ENCODE measurements at places on chromosomes 5 and 9.

DNA sequence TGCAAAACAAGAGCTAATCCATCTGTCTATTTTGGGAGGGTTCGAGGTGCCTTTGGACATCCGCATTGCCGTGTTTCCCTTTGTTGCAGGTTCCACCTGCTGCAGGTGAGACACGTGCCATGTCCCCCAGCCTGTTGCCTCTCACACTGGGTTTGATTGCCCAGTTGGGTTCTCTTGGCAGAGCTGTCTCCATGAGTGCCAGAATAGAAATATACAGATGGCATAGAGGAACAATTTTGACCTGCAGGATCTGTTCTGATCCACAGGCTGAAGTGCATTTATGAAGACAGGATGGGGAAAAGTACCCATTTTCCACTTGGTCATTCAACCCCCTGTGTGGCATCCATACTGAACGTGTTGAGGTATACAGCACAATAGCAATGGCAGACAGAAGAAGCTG is 178.1 kb downstream of the SGCD start:
- DNase-seq, result no peak

DNA sequence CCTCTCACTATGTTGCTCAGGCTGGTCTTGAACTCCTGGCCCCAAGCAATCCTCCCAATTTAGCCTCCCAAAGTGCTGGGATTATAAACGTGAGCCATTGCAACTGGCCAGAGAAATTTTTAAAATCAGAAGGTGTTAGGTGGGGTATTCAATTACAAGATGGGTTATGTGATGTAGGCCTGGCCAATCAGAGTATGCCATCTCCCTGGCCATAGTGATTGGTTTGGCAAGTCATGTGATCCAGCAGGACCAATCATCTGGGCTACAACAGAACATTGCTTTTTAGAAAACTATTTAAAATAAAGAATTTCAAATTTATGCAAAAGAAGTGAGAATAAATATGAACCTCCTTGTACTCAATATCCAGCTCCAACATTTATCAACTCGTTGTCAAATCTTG is 22.4 kb downstream of the NMRK1 start:
- no peak for DNase-seq

- DNase-seq, result no peak
These were observed 170.4 kb upstream of the RAI14 start for GRCh38 chr5:34485768-34486030.

DNA sequence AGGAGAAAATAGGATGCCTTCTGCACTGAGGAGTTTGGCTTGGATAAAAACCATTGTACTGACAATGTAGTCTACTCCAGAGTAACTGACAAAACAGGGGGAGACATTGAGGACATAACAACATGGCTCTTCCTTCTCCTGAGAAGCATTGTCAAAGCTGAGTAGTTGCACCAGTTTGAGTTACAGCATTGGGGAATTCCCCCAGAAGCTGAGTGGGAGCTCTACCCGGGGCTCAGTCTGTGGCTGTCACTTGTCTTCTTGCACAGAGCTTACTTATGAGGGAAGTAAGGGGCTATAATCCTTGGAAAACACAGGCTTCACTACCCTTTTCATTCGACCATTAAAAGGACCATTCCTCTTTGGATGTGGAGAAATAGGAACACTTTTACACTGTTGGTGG is 21.2 kb downstream of the HSPB3 start:
- DNase-seq, result no peak

DNA sequence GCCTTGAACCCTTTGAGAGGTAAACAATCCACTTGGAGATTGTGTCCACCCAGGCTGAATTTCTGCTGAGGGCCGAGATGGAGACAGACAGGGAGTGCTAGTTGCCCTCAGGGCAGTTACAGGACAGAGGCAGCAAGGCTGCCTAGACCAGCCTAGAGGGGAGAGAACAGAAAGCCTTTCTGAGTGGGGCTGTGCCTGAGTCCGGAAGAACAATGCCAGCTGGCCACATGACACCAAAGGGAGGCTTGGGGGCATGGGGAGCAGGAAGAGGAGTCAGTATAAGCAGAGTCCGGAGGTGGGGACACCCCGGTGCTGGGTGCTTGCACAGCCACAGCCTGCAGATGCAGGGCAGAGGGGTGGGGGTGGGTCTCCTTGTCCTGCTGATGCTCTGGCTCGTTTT is 145.7 kb downstream of the CFAP90 start:
- DNase-seq, result no peak

- DNase-seq, result no peak
These were observed 110.3 kb upstream of the CTSL start for GRCh38 chr9:87615547-87616148.

GRCh38 chr9:115207003-115207836 is 89.3 kb upstream of the TNC start:
- DNase-seq, result no peak

GRCh38 chr9:76717613-76718012 is 46.6 kb upstream of the PCA3 start:
- DNase-seq, result peak; percentile 65

GRCh38 chr9:28363151-28363562 is 789.9 kb upstream of the C9orf72 start:
- DNase-seq, result no peak

DNA sequence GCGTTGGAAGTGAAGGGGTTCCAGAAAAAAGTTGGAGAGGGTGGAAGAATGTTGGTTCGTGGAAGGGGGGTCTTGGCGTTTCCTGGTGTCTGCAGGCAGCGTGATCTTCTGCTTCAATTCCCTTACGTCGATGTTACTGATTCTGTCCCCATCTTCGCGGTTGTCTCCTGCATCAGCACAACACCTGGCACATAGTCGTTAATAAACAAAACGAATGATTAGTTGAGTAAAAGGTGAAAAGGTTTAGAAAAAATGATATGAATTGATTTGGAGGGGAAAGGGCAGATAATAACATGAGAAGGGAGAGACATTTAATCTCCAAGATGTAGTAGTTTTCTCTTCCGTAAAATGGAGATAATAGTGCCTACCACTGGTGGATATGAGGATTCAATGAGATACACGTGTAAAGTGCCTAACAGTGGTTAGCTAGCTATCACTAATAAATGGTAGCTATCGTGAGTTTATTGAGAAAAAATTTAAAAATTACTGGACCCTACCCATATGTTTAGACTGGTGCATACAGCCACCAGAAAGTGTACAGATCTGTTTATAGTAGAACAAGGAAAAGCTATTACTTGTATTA is 556 bp downstream of the MTREX start:
- no peak for DNase-seq

GRCh38 chr5:109849478-109850088 is 159.9 kb downstream of the MAN2A1 start:
- DNase-seq, result no peak

DNA sequence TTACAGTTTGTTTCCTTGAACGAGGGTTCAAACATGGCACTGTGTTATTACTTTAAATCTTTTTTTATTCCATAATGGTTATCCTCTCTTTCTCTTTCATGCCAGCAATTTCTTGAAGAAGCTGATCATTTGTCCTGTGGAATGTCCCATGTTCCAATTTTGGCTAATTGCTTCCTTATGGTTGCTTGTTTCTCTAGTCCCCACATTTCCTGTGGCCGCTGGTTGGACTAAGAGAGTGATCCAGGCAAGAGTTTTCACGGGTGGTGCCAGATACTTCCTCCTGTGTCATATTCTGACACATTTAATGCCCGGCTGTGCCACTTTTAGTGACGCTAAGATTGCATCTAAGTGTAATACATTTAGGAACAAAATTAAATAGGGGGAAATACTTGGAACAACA is 83.8 kb upstream of the FAM169A start:
- DNase-seq, result no peak

DNA sequence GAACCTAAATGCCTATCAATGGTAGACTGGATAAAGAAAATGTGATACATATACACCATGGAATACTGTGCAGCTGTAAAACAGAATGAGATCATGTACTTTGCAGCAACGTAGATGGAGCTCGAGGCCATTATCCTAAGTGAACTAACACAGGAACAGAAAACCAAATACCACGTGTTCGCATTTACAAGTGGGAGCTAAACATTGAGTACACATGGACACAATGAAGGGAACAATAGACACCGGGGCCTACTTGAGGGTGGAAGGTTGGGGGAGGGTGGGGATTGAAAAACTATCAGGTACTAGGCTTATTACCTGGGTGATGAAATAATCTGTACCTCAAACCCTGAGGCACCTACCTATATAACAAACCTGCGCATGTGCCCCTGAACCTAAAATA is 22.4 kb upstream of the DEPDC1B start:
- DNase-seq, result no peak

GRCh38 chr5:41507501-41507900 is 2.9 kb downstream of the PLCXD3 start:
- DNase-seq, result no peak

GRCh38 chr9:95093586-95093985 is 223.9 kb downstream of the FANCC start:
- no peak for DNase-seq

DNA sequence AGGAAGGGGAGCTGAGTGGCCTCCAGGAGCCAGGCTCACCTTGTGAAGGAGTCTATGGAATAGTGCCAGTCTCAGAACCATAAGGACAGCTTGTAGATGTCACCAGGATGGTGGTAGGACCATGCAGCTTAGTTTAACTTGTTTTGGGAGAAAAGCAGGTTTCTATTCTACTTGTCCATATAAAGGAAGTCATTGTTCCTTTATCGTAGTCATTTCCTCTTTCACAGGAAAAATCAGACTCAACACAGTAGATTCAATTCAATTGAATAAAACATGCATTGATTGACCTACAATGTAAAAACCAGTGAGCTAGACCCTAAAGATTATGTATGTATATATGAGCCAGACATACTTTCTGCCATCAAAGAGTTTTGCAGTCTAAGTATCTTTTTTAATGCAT is 53.3 kb downstream of the MEGF10 start:
- no peak for DNase-seq

- no peak for DNase-seq
These were observed 67.0 kb upstream of the NEK6 start for GRCh38 chr9:124190761-124191160.

DNA sequence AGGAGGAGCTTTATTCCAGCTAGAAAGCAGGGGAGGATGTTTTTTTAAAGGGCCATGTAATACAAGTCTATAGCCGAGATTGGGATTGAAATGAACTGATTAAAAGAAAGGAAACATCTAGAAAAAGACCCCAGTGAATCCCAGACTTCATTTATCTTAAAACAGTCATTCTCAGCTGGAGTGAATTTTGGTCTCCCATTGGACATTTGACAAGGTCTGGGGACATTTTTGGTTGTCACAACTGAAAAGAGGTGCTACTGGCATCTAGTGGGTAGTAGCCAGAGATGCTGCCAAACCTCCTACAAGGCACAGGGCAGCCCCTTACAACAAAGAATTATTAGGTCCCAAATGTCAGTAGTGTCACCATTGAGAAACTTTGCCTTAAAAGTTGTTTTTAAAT is 16.3 kb upstream of the SPINK4 start:
- no peak for DNase-seq

GRCh38 chr9:89096807-89097206 is 81.8 kb downstream of the SHC3 start:
- DNase-seq, result no peak

DNA sequence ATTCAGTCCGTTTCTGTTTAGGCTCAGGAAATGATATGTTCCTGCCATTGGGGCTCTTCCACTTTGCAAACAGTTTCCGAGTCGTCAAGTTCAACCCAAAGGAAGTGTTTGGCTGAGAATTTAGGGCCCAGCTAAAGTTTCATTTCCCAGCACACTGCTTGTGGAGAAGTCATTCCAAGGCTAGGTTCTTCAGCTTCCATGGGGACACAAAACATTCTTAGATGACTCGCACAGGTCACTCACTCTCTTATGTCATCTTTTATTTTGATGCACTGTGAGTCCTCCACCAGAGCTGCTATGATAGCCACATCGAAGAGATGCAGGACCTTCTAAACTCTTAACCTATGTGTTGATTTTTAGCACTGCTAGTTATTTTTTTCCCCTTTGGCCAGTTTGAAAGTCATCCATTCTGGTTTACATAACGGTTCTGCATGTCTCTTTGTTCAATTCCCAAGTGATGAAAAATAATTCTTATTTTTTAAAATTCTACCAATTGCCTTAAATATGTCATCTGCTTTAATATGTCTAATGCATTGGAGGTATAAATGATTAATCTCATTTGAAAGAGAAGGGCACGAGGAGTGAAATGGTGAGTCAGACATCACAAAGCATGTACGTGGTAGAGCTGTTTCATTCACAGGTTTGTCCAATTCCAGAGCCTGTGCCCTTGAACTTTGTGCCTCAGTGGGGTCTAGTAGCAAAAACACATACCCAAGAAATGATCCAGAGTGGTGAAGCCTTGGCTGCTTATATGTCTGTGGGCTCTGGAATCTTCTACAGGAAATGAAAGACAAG is 84.3 kb downstream of the ZNF462 start:
- no peak for DNase-seq

DNA sequence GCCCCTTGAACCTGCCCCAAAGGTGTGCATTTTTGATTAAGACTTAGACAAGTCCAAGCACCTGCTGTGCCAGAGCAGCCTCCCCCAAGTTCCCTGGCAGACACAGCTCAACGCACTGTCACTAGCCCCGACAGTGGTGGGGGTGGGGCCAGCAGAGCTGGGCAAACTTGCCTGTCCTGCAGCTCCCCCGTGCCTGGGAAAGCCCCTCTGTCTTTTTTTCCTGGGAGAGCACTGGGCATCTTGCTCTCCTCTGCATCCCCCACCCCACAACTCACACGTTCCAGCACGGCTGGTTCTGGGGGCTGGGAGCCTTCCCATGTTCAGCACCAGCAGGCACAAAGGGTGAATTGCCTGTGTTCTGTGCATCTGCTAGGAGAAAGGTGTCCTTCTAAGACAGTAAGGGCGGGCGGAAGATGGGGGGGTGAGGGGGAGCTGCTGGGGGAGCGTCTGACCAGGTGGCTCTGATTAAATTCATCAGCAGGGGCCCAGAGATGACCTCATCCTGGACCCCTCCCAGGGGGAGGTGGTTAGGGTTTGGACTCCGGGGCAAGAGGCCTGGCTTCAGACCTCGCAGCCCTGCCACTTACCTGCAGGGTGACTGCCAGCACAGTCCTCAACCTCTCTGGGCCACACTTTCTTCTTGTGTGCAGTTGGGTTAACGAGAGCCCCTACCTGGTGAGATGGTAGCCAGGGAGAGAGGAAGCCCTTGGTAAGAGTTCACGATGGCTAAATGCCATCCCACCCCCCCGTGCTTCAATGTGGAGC is 23.5 kb downstream of the HMCN2 start:
- DNase-seq, result no peak

GRCh38 chr5:96075579-96076289 is 114.1 kb upstream of the ELL2 start:
- no peak for DNase-seq

DNA sequence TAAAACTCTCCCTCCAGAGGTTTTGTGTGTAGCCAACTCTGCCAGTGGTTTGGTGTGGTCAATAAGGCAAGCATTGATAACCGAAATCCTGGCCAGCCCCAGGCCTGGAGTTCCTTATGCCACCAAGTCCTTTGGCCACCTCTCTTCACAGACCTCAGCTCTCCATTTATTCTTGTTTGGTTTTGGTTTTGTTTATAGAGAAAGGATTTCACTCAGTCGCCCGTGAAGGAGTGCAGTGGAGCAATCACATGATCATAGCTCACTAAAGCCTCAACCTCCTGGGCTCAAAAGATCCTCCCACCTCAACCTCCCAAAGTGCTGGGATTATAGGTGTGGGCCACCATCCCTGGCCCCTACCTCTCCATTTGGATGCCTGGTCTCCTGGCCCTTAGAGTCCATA is 55.4 kb upstream of the PPARGC1B start:
- no peak for DNase-seq

GRCh38 chr9:29873579-29873978 is 2300.3 kb upstream of the C9orf72 start:
- no peak for DNase-seq
